ENCODE measurements at places on chromosomes 2 and 18.
A peak's percentile ranks its signal among the peaks of the same experiment; 100 is the strongest.

GRCh38 chr2:171524018-171524401 is 1.7 kb downstream of the CYBRD1 start:
- DNase-seq, result no peak

DNA sequence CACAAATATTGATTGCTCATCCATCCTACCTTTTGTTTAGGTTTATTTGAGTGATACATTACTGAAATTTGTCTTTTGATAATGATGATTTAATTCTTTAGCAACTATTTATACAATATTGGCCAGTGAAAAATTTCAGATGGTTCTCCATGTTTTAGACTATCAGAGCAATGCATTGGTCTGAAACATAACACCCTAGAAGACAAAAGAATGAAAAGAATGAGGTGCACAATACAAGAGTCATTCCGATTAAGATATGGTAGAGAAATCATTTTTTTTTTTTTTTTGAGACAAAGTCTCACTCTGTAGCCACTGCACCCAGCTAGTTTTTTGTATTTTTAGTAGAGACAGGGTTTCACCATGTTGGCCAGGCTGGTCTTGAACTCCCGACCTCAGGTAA is 197.4 kb upstream of the FAM98A start:
- DNase-seq, result no peak

- no peak for DNase-seq
Measured at GRCh38 chr2:193076995-193077394, 882.3 kb upstream of the TMEFF2 start.

GRCh38 chr18:51531501-51531900 is 334.0 kb upstream of the MEX3C start:
- no peak for DNase-seq

GRCh38 chr2:68997401-68997800 is 15.6 kb upstream of the ANTXR1 start:
- no peak for DNase-seq

- no peak for DNase-seq
Measured at GRCh38 chr2:109062859-109063700, 65.9 kb upstream of the SH3RF3 start.

GRCh38 chr2:184780944-184781343 is 182.6 kb downstream of the ZNF804A start:
- DNase-seq, result no peak

GRCh38 chr2:241148891-241149674 is at the start of gene PASK:
TSS of gene PASK (minus strand) at chr2:241149472. CDS start at chr2:241143032, 6,440 bp downstream.
- DNase-seq, result peak; percentile 91

DNA sequence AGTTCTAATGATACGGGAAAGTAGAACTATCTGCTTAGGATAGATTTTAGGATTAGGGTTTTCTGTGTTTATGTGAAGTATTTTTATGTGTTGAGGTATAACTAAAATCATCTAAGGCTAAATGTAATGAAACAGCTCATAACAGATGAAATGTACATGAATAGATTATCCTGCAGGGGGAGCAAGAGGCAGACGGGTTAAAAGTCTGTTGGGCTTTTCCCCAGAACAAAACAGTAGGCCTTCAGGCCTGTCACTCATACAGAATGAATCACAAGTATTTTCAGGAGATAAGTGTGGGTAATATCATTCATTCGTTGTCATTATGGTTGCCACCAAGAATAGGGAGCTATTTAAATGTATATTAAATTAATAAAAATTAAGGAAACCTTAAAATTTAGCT is 107.9 kb upstream of the IL1R2 start:
- peak; percentile 37 for DNase-seq

DNA sequence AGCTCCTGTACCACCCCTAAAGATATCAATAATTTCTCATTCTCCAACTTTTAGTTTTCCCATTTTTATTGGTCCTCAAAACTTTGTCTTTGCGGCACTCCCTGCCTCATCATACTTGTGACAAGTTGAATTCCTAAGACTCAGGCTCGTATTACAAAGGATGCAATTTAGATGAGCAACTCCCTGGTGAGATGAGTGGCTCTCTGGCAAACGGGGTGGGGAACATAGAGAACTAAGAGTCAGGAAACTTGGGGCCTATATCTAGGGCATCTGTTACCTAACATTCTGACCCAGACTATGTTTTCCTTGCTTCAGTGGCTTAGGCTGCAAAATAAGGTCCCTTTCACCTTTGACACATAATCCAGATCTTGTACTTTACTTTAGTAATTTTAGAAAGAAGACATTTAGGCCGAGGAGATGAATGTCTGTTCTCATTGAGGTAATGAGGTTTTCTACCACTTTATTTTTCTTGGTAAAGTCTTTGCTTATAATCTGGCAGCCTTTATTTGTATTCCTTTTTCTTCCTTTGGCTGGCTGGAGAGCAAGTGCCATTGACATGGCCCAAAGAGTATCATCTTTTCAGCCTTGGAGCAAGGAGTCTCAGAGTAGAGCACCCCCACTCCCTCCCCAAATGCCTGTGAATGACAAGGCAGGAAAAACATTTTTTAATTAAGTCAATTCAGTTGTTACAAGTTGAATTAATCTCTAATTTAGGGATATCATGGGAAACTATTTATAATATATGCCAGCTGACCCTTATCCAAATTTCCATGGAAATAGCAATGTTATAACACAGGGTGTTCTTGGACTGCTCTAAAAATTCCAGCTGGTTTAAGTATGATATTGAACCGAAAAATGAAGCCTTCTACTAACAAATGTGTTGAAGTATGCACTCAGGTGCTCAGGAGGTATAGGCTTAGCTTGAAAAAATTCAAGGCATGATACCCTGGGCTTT is 15.2 kb downstream of the TSPYL6 start:
- no peak for DNase-seq

GRCh38 chr2:175855794-175856453 is 146.1 kb downstream of the LNPK start:
- no peak for DNase-seq

DNA sequence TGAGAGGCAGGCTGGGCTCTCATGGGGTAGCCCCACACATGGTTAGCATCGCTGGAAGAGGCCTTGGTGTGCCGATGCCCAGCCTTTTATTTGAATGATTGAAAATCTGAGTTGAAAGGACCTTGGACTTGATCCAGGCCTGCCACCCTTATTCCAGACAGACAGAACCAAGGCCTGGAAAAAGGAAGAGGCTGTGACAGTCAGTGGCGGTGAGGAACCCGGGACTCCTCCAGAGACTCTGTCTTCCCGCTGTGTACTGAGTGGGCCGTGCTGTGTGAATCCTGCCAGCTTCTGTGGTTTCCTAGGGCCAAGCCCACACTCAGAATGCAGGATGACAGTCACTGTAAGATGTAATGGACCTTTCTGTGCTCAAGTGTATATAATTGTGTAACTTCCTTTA is 218.5 kb downstream of the LDLRAD4 start:
- DNase-seq, result no peak

GRCh38 chr2:223669453-223670225 is 67.5 kb upstream of the SCG2 start:
- no peak for DNase-seq

GRCh38 chr18:31329787-31330438 is 12.0 kb downstream of the DSG1 start:
- no peak for DNase-seq

GRCh38 chr2:46410273-46411244 is 68.8 kb upstream of the TMEM247 start:
- DNase-seq, result no peak

- no peak for DNase-seq
Measured at GRCh38 chr18:12154361-12154760, 60.7 kb downstream of the ANKRD62 start.

- no peak for DNase-seq
Measured at GRCh38 chr2:120735746-120736170, at the start of gene GLI2. TSS of gene GLI2 (plus strand) at chr2:120735868. CDS start at chr2:120797321, 61,453 bp downstream.

DNA sequence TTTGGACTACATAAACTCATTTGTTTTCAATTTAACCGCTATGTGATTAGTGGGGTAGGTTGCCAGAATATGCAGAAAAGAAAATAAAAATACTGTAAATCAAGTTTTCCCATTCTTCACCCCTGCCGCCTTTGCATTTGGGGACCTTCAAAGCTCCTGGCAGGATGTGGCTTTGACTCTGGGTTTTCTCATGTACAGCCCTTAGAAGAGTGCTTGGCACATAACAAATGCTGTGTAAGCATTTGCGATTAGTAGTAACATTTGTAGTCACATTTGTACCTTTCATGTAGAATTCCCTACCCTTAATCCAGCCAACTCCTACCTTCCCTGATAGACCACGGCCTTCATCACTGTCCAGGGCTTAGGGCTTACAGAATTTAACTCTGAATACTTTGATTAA is 262.6 kb downstream of the MREG start:
- peak; percentile 35 for DNase-seq

- DNase-seq, result no peak
Measured at GRCh38 chr18:28820353-28820752, 643.4 kb upstream of the CDH2 start.

DNA sequence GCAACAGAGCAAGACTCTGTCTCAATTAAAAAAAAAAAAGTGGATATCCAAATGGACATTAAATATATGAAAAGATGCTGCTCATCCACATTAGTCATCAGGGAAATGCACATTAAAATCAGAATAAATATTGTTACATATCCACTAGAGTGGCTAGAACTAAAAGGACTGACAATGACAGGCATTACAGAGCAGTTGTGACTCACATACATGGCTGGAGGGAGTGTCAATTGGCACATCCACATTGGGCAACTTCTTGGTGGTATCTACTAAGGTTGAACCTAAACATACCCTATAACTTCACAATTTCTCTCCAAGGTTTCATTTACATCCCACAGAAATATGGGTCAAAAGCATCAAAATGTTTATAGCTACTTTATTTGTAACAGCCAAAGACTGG is 14.0 kb upstream of the DNER start:
- DNase-seq, result no peak

DNA sequence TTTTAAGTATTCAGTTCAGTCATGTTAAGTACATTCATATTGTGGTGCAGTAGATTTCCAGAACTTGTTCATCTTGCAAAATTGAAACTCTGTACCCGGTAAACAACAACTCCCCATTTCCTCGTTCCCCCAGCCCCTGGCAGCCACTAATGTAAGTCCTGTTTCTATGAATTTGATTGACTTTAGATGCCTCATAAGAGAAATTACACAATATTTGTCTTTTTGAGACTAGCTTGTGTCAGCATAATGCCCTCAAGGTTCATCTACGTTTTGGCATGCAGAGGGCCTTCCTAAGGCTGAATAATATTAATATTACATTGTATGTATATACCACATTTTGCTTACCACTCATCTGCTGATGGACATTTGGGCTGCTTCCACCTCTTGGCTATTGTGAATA is 30.9 kb downstream of the METTL21A start:
- no peak for DNase-seq

DNA sequence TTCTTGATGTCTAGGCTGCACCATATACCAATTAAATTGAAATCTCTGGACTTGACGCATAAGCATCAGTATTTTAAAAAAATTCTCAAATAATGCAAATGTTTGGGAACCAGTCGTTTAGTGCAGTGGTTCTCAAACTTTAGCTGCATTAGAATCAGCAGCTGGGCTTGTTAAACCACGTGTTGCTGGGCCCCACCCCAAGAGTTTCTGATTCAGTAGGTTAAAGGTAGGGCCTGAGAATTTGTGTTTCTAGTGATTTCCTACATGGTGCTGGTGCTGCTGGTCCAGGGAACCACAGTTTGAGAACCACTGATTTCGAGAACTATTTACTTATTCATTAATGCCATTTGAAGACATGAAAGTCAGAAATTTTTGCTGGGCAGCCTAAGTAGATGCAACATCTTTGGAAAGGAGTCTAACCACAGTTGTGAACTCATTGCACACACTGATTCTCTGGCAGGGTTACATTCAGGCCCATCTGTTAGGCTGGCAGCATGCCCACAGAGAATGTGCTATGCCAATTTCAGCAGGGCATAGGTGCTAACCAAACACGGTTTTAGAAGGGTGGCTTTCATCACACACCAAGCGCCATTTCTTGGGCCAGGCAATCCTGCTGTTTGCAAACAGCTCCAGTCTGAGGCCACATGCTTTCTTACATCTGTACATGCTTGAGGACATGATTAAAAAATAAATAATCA is 26.4 kb upstream of the ATP5MC3 start:
- DNase-seq, result no peak

DNA sequence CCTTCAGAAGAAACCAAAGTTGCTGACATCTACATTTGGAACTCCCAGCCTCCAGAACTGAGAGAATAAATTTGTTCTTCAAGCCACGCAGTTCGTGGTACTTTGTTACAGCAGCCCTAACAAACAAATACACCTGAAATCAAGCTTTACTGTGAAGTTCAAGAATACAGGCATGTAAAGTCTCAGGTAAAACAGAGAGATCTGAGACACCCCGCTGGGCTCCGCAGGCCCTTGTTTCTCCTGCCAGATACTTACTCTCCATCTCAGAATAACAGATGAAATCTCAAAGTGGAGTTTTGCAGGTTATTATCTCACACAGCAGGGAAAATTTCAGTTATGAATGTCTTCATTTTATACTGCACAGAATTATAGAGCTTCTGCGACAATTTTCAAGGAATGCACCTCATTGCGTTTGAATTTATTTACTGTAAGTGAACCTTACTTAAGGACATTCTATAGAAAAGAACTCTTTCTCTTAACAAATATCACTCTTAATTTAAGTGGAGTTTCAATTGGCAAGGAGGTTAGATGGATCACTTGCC is 492.4 kb upstream of the LRATD1 start:
- no peak for DNase-seq

DNA sequence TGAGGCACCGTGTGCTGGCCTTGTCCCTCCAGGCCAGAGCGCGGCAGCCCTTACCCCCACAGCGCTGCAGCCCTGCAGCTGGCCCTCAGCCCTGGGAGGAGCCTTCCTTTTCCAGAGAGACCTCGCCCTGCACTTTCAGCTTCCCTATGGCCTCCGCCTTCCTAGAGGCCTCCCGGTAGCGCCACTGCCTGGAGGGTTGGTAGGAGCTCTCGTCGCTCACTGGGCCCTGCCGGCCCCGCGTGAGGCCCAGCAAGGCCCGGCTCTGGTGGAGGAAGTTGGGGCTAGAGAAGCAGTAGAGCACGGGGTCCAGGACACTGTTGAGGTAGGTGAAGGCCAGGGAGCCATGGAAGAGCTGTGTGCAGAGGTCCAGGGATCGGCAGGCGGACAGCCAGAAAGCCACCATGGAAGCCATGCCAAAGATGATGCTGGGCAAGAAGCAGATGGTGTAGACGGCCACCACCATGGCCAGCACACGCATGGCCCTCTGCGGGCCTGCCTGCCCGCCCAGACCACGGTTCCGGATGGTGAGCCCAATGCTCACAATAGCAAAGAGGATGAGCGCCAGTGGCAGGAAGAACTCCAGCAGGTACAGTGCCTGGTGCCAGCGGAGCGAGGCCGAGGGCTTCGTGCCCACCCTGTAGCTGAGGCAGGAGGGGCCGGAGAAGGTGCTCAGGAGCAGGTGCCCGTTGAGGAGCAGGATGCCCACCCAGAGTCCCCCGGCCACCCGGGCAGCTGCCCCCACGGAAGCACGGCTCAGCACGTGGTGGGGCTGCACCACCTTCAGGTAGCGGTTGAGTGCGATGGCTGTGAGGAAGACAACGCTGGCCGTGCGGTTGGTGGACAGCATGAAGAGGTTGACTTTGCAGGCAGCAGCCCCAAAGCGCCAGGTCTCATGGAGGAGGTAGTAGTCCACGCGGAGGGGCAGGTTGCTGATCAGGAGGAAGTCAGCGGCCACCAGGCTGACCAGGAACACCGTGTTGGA is 821 bp downstream of the OXER1 start:
- no peak for DNase-seq

All from CD4-positive, alpha-beta memory T cell (primary cell).